Endothelial cell of umbilical vein (primary cell): ENCODE measurements at places on chromosomes 11 and 22.
A peak's percentile ranks its signal among the peaks of the same experiment; 100 is the strongest.

- peaks cover 11% of the 10 kb centered on the region for H3K4me1 ChIP-seq
- no peak overlapping the region for H3K4me3 ChIP-seq
- no peak for DNase-seq
- H3K27me3 ChIP-seq, result peaks cover 6% of the 10 kb centered on the region
- H3K36me3 ChIP-seq, result no peaks in the 10 kb centered on the region
- no peak overlapping the region for H3K27ac ChIP-seq
Observed at GRCh38 chr11:69915151-69915500, 95.9 kb upstream of the FGF3 start.

DNA sequence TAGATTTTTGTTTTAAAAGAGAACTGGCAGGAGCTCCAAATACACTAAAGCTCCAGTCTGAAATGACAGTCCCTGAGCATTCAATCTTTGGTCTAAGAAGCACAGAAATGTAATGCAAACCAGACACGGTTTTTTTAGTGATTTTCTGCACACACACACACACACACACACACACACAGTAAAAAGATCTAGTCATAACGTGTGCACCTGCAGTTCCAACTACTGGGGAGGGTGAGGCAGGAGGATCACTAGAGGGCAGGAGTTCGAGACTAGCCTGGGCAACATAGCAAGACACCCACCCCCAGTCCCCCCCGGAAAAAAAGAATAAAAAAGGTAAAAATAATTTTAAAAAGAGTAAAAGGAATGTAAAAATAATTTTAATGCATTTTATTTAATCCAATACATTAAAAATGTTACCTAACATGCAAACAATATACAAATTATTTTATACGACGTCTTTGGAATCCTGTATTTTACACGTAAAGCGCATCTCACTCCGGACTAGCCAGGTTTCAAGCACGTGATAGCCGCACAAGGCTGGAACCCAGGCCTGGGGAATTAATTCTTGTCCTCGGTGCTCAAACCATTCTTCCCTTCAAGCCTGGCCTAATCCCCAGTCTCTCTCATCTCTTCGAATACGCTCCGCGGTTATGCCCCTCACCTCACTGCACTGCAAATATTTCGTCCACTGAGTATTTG lies 762 bp upstream of the TBC1D22A start:
- DNase-seq, result no peak
- H3K27ac ChIP-seq, result peak overlapping the region; percentile 87
- no peaks in the 10 kb centered on the region for H3K27me3 ChIP-seq
- peaks cover 2% of the 10 kb centered on the region for H3K36me3 ChIP-seq
- H3K4me1 ChIP-seq, result peaks cover 24% of the 10 kb centered on the region

DNA sequence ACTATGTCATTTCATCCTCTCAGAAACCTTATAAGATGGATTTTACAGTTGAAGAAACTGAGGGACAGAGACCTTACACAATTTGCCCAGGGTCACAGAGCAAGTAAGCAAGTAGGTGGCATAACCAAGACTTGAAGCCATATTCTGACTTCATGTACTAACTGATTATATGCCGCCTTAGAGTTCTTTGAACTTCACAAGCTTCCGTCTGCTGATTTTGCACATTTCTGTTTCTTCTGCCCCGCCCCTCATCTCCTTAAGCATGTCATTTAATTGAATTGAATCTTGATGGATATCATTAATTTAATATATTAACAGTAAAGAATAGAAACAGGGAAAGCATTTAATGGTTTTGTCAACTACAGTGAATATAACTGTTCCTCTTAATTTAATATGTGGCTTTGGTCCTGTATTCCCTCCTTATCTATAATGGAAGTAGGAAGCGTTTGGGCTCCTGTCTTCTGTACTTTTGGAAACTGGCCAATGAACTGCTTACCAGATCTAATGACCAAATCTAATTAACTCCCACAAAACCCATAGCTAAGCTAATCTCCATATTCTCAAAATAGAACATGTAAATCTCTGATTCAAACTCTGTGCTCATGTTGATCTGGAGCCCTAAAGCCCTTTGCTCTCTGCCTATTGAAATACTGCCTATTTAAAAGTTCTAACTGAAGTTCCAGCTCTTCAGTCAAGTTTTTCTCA lies 30.4 kb downstream of the SIK2 start:
- no peaks in the 10 kb centered on the region for H3K36me3 ChIP-seq
- DNase-seq, result no peak
- no peak overlapping the region for H3K27ac ChIP-seq
- H3K27me3 ChIP-seq, result no peaks in the 10 kb centered on the region
- H3K4me3 ChIP-seq, result no peak overlapping the region

GRCh38 chr11:116980136-116980793 lies 118.0 kb downstream of the SIK3 start:
- H3K27ac ChIP-seq, result no peak overlapping the region
- no peak overlapping the region for H3K4me3 ChIP-seq
- H3K4me1 ChIP-seq, result no peaks in the 10 kb centered on the region
- no peaks in the 10 kb centered on the region for H3K27me3 ChIP-seq
- no peak for DNase-seq

DNA sequence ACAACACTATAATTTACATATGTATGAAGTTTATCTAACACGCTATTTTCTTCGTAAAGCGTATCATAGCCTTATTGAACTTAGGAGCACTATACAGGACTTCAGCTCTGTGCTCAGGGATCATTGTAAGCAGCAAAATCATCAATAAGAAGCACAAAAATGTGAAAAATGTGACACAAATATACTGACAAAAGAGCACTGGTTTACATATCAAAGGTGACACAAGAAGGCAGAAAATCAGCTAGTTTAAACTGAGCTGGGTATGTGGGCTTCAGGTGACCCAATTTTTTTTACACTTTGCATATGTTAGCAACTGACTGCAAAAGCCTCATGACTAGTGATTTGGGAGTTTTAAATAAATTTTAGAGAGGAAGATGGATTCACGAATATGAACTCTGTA lies 215.2 kb upstream of the CHORDC1 start:
- no peak overlapping the region for H3K4me3 ChIP-seq
- no peaks in the 10 kb centered on the region for H3K4me1 ChIP-seq
- DNase-seq, result no peak
- H3K36me3 ChIP-seq, result no peaks in the 10 kb centered on the region
- H3K27ac ChIP-seq, result no peak overlapping the region

DNA sequence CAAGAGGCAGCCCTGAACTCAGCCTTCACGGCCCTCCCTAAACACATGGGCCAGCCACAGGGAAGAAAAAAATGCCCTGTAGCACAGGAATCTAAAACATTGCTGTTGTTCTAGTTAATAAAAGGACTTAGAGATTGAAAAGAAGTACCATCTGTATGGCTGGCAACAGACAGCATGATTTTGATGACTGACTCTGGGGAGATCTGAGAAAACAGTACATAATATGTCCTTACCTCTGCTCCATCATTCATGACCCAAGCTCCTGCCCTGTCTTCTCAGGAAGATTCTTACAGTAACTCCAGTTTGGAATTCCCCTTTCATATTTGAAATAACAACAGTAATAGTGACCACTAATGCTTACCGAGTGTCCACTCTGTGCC lies 244.2 kb downstream of the ETS1 start:
- H3K4me3 ChIP-seq, result no peak overlapping the region
- no peak for DNase-seq
- peaks cover 31% of the 10 kb centered on the region for H3K4me1 ChIP-seq
- H3K27ac ChIP-seq, result peak overlapping the region; percentile 83
